ENCODE measurements at places on chromosomes 13 and 19. TPM values are rescaled to one million over a fixed set of nuclear protein-coding genes. Genes with fewer than 3 reads are reported as not detected.

DNA sequence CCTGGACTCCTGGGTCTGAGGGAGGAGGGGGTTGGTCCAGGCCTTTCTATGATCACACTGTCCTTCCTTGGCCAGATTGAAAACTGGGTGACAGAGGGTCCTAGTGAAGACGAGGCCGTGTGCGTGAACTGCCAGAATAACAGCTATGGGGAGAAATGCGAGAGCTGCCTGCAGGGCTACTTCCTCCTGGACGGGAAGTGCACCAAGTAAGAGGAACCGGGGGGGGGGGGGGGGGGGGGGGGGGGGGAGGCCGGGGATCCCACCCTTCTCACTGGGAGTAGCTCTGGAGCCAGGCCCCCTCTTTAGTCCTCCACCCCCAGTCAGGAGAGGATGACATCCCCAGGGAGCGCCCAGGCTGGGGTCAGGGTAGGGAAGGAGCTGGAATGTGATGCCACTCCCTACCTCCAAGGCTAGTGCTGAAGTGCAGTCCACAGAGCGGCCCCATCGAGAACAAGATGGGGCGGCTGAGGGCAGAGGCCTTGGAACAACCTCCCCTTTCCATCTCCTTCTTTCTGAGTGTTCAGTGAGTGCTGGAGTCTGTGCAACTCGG, 19.4 kb downstream of the CNFN start:
- no peak for DNase-seq

GRCh38 chr13:63632321-63632720, 2216.7 kb upstream of the PCDH20 start:
- DNase-seq = no peak

DNA sequence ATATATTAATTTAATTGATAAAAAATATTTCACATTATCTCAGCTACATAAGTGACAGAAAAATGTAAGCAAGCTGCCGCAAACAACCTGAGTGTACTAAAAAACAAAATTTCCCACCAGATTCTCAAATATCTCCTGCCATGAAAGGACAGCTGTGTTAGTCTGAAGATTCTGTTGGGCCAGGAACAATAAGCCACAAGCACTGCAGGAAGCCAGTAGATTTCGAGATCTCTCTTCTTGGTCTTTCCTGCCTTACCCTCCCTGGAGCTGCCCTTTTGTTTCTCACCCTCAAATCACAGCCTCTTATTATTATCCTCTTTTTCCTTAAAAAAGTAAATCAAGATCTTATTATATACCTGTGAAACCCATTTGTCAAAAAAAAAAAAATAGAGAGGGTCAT, 165.6 kb downstream of the EFNB2 start:
- DNase-seq = no peak

DNA sequence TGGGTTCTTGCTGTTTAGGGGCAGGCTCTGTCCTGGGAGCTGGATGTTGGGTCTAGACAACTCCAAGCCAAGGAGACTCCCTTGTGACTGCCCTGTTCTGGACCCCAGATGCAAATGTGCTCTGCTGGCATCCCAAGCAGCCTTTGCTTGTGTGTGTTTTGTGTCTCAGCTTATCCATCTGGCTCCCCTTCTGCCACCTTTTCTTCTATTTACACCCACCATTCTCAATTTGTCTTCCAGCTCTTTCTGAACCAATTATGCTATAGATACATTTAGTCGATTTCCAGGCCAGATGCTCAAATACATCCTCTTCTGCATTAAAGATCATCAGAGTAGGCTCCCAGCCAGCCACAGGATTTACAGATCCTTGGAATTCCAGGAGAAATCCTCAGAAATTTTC, 115.0 kb upstream of the SLC7A1 start:
- no peak for DNase-seq

- DNase-seq = no peak
Observed at GRCh38 chr13:68026077-68026476, 795.9 kb upstream of the PCDH9 start.

GRCh38 chr19:10422846-10423245, 2.5 kb downstream of the PDE4A start:
- DNase-seq = no peak

DNA sequence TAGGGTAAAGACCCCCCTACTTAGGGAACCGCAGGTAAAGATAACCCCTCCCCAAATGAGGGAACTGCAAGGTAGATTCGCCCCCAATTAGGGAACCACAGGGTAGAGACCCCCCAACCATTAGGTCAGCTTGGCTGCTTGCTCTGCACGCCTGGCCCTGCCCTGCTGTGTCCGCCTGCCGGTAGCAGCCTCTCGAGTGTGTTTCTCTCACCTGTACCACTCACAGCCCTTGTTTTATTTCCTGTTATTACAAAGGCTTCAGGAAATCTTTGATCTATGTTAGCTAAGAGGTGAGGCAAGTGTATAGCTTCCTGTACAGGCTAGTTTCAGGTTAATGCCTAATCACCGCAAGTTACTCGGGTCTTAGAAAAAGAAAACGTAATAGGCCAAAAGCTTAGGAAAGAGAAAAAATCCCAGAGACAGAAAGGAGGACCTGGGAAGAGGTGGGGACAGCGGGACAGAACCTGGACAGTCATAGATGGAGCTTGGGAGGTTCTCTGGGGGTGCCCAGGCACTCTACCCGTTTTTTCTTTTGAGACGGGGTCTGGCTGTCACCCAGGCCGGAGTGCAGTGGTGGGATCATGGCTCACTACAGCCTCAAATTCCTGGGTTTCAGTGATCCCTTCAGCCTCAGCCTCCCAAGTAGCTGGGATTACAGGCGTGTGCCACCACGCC, 23.1 kb upstream of the EIF3G start:
- no peak for DNase-seq

GRCh38 chr13:50766013-50766412, 77.5 kb downstream of the DLEU7 start:
- DNase-seq = no peak

GRCh38 chr13:111652676-111653075, 332.2 kb downstream of the TEX29 start:
- DNase-seq = no peak

DNA sequence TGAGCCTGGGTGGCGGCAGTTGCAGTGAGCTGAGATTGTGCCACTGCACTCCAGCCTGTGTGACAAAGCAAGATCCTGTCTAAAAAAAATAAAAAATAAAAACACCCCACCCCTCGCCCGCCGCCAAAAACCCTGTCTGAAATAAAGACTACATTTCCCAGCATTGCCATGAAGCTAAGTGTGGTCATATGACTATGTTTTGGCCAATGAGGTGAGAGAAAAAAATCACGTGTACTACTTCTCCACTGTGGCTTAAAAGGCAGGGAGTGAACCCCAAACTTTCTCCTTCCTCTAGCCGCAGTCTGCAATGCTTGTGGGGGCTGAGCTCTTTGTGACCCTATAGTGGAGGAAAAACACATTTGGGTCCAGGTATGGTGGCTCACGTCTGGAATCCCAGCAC, 54.9 kb downstream of the COLGALT1 start:
- DNase-seq = no peak

- DNase-seq = no peak
Observed at GRCh38 chr13:51874651-51875050, 12.9 kb downstream of the CCDC70 start.

DNA sequence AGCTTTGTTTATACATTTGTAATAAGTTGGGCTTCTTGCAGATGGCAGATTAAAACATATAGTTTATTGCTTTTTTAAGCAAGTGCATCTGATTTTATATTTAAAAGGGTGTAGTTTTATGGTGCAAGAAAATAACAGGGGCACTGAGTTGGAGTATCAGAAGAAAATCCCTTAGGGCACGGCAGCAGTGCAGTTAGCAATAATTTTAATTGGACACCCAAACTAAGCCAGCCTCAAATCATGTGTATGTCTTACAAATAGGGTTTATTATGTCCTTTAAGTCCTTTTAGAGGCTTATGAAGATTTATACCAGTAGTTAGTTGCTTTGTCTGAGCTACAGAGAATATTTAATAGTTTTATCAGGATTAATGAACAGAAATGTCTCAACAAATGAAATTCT, 57.5 kb downstream of the GPC6 start:
- no peak for DNase-seq

DNA sequence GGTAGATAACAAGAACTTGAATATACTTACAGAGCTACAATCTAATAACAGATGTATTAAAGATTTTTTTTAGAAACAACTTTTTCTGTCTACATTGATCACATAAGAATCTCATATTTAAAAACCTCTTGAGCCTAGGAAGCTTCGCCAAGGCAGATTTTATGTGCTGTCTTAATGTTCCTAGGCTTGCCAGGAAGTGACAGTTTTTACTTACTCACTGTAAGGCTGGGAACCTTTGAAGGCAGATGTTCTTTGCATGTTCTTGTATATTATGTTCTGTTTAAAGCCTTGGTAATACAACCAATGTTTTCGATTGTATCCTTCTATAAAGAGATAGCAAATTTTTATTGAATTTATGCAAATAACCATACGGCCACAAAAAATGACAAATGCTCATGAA, 492.7 kb downstream of the GPC5 start:
- no peak for DNase-seq

DNA sequence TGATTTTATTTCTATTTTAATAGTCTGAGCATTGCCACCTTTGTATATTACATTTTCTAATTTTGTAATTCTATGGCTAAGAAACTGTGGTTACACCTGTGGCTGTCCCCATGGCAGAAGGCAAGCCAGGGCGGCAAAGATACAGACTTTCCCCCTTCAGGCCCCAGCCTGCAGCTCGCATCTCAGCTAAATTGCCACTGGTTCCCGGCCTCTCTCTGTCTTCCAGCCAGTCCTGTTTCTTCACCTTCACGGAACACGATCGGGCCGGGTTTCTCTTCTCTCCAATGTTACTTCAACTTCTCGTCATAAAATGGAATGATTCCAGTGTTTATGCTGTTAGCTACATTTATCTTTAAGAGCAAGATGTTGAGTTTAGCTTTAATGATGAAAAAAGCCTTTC, 124.5 kb upstream of the ZNF507 start:
- no peak for DNase-seq

- DNase-seq = peak; percentile 19
Observed at GRCh38 chr13:19713186-19713965, 69.4 kb downstream of the PSPC1 start.

DNA sequence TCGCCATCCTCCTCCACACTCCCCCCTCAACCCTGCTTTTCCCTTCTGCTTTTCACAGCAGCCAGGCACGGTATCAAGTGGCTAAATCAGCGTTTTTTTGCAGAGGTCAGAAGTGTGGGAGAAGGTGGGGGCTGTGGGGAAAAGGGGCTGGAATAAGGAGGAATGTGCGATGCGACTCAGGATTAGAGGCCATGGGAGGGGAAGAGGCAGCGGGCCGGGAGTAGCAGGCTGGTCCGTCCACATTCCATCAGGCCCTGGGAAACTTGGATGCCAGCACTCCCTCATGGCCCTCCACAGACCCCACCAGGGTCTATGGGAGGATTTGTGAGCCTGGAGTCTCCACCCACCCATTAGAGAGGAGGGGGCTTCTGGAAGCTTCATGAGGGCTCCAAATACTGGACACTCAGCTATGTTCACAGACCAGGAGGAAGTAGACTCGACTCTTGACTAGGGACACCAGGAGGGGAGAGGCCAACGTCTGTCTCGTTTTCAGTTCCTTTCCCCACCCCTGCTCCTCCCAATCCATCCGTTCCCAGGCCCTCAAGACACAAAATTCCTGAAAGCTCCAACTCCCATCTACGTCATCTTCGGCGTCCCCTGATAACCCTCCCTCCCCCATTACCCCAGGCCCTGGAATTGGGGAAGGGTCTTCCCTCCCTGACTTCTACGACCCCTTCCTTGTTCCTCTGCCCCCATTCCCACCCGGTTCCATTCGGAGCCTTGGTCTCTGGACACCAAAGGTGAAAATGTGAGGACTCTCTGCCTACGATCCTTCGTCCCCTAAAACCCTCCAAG, 3.3 kb upstream of the KCNC3 start:
- DNase-seq = no peak

DNA sequence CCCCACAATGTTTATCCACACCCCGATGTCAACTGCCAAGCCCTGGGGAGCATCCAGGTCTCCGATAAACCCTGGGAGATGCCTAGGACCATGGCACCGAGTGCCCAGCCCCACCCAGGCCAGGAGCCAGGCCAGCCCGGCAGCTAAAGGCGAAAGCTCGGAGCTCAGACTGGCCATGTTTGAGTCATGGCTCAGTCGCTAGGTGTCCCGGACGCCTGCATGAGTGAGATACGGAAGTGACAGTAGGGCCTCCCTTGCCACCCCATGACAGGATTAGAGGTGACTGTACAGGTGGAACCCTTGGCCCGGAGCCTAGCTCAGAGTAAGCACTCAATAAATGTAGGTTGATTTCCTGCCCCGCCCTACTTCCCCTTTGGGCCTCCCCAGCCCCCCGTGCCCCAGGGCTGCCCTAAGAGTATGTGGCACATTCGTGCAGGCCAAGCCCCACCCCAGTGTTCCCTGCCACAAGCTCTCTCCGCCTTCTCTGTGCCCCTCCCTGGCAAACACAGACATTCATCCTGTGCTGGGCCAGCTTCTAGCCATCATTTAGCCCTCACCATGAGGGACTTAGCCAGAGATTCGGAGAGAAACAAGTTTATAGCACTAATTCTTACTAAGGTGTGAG, 5.8 kb upstream of the TPM4 start:
- no peak for DNase-seq

DNA sequence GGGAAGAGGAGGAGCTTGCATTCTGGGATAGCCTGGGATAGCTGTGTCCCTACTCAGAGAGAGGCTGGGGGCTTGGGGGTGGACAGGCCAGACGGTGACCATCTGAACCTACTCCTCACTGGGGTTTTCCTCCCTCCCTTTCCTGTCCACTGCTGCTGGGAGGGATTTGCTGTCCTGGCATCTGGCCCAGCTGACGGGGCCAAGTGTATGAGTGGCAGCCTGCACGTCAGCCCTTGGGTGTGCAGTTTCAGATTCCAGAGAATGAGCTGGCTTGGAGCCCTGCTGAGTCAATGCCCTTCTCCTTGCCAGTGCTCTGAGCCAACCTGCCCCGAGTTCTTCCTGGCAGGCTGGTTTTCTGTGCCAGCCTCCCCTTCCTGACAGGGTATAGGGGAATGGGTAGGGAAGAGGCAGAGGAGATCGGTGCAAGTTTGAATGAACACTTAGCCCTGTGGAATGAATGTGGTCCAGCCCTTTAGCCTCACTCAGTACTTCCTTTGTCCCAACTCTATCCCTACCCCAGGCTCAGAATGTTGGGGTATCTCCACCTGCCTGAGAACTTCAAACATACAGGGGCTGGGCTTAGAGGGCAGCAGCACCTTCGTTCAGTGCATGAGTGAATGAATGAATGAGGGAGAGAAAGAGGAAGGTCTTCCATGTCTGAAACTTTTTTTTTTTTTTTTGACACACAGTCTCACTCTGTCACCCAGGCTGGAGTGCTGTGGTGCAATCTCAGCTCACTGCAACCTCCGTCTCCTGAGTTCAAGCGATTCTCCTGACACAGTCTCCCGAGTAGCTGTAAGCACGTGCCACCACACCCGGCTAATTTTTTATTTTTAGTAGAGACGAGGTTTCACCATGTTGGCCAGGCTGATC, 1.8 kb upstream of the ANGPTL4 start:
- peak; percentile 98 for DNase-seq

ZNF730 gene
- 1.5 TPM for total RNA-seq

F2RL3 gene
- 0.71 TPM for total RNA-seq

- DNase-seq = no peak
Observed at GRCh38 chr13:44354884-44355283, 18.7 kb upstream of the SERP2 start.
